Transverse colon (tissue), 4 donors: ENCODE measurements at places on chromosomes 6 and 20. TPM values are rescaled to one million over a fixed set of nuclear protein-coding genes. Genes with fewer than 3 reads are reported as not detected.

The SLC17A1 gene
- not detected for total RNA-seq

The SLCO4A1 gene
- total RNA-seq = 375 TPM

The SLC22A16 gene
- not detected for total RNA-seq

The PRSS35 gene
- not detected for total RNA-seq

The RSPO4 gene
- not detected for total RNA-seq

The TAGAP gene
- 7.9 TPM for total RNA-seq

The DOK5 gene
- total RNA-seq = 48.6 TPM

The CDH26 gene
- not detected for total RNA-seq

The GGTLC1 gene
- total RNA-seq = not detected

The ABHD12 gene
- 67.3 TPM for total RNA-seq

The KCNK16 gene
- total RNA-seq = not detected

The OXT gene
- not detected for total RNA-seq

The C6orf141 gene
- 10.0 TPM for total RNA-seq

The MAS1 gene
- not detected for total RNA-seq

The SLC2A10 gene
- 8.2 TPM for total RNA-seq

The BPIFB4 gene
- not detected for total RNA-seq

The ECT2L gene
- not detected for total RNA-seq

The STK4 gene
- 45.6 TPM for total RNA-seq

The DZANK1 gene
- total RNA-seq = 3.8 TPM

The KCNG1 gene
- total RNA-seq = 36.3 TPM

The FAM217A gene
- total RNA-seq = not detected

The DPPA5 gene
- not detected for total RNA-seq
